Hematopoietic multipotent progenitor cell (in vitro differentiated cells): ENCODE measurements at places on chromosomes 13 and 19.

- no peak for DNase-seq
Measured at GRCh38 chr13:114279758-114280355, 1.5 kb upstream of the UPF3A start.

DNA sequence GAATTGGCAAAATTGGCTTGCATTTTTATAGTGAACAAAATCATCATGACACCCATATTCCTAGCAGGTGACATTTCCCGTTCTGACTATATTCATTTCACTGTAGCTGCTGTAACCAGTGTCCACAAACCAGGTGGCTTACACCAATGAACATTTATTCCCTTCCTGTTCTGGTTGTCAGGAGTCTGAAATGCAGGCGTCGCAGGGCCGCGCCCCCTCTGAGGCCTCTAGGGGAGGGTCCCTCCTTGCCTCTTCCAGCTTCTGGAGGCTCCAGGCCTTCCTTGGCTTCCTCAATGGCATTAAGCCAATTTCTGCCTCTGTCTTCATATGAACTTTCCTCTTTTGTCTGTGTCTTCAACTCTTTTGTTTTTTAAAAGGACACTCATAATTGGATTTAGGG, 6.5 kb upstream of the RLN3 start:
- no peak for DNase-seq

DNA sequence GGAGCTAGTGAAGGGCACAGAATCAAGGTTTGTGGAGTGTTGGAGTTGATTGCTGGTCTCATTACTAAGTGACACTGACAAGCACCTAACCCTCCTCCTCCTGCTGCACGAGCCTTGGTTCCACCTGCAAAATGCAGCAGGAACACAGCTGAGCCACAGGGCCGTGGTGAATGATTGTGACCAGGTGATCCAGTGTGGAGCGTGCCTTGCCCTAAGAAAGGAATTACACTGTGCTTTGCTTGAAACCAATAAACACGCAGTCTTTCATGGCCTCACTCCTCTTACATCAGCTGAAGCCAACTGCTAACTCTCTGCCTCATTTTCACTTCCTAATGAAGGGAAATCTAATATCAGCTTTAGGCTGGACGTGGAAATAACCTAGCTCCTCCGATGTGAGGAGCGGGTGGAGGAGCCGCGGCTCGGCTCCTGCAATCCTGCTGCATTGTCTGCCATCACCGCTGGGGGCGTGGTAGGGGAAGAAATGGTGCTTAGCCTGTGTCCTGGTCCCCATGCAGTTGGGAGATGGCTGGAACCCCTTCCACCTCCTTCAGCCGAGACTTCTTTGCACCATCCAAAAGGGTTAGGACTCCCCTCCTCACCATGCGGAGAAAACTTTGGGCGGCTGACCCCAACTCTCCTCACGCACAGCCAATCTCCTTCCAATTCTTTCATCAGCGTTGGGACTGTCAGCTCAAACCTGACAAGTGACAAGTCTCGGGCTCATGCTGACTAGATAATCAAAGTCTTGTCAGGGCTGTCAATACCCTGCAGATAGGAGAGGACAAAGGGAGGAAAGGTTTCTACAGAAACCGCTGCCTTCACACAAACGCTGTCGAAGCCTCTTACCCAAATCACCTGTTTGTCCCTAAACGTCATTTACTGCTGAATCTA, 427.9 kb downstream of the ZNF536 start:
- DNase-seq, result no peak

- no peak for DNase-seq
Measured at GRCh38 chr19:49738268-49738667, 24.8 kb downstream of the TSKS start.

- no peak for DNase-seq
Measured at GRCh38 chr13:99311748-99312492, 4.7 kb upstream of the GPR183 start.
